ENCODE measurements at places on chromosomes 7 and 10. TPM values are rescaled to one million over a fixed set of nuclear protein-coding genes. Genes with fewer than 3 reads are reported as not detected.

The FKBP6 gene
- total RNA-seq, result not detected

The PRKAR2B gene
- total RNA-seq, result 10.5 TPM

The TMEM140 gene
- total RNA-seq, result 26.9 TPM

- H3K36me3 ChIP-seq, result peaks cover 26% of the 10 kb centered on the region
- H3K4me1 ChIP-seq, result no peaks in the 10 kb centered on the region
- no peak overlapping the region for H3K4me3 ChIP-seq
- H3K27ac ChIP-seq, result no peak overlapping the region
- no peaks in the 10 kb centered on the region for H3K27me3 ChIP-seq
- no peak for DNase-seq
Measured at GRCh38 chr7:77627309-77627676, 69.0 kb upstream of the RSBN1L start.

GRCh38 chr10:118362103-118362502 is 20.0 kb upstream of the FAM204A start:
- DNase-seq, result no peak
- H3K27ac ChIP-seq, result no peak overlapping the region
- H3K4me3 ChIP-seq, result no peak overlapping the region
- no peaks in the 10 kb centered on the region for H3K27me3 ChIP-seq
- no peaks in the 10 kb centered on the region for H3K36me3 ChIP-seq

DNA sequence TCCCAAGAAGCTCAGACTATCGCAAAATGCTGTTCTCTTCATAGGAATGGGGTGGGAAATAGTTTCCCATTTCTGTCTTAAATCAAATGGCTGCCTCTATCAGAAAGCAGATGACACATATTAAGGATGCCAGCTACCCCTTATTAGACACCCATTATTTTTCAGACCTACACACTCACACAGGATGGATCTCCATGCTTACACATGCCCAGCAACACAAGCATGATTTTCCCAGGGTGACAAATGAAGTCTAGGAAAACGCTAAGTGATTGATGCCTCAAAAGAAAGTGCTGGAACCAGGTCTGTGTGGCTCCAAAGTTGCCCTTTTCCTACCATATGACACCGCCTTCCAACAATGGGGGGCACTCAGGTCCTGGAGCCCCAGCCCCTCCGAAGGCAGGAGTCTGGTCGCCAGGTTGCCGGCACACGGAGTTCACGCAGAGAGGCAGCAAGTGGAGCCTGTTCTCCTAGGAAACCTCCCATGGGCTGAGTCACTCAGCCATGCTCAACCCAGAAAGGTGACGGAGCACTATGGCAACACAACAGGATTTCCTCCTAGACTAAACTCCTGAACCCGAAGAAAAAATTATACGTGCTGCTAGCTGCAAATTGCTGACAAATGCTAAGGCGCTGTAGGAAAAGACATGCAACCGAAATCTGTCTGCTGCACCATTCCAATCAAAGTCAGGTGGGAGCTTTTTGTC is 19.8 kb downstream of the VOPP1 start:
- H3K4me3 ChIP-seq, result peak overlapping the region; percentile 32
- H3K4me1 ChIP-seq, result peaks cover 17% of the 10 kb centered on the region
- H3K27me3 ChIP-seq, result no peaks in the 10 kb centered on the region

- no peaks in the 10 kb centered on the region for H3K4me1 ChIP-seq
- no peak overlapping the region for H3K4me3 ChIP-seq
- DNase-seq, result no peak
- no peak overlapping the region for H3K27ac ChIP-seq
Measured at GRCh38 chr7:119254742-119255141, 1018.2 kb upstream of the KCND2 start.

GRCh38 chr10:12513003-12513365 is 163.6 kb downstream of the CAMK1D start:
- H3K36me3 ChIP-seq, result no peaks in the 10 kb centered on the region
- H3K4me1 ChIP-seq, result no peaks in the 10 kb centered on the region

DNA sequence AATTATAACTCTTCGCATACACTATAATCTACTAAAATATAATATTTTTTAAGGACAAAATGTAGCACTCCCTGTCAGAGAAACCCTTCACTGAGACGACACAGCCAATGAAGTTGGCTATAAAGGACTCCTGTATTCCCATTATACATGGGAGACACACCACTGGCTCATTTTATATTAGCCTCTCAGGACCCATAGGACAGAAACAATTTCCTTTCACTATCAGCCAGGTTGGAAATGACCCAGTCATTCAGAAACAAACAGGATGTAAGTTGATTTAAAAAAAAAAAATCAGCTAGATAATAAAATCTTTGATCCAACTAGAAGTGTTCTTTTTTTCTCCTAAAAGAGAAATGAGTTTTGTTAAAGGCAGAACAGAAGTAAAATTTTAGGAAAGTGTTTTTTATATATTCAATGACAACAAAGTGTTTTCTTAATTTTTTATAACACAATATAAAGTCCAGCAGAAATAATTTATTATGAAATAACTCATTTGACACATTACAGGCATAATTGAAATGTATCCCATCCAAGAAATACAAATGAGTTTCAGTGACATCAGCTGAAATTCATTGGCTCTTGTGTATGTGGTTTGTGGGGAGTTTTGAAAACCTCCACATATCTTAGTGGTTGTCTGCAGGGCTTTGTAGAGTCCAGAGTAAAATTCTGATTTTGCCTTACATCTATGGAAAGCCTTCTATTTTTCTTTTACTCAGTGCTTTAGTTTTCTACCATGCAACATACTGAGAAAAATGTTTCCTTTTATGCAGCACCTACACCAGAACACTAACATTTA is 64.1 kb downstream of the CTTNBP2 start:
- no peaks in the 10 kb centered on the region for H3K4me1 ChIP-seq
- no peak overlapping the region for H3K27ac ChIP-seq
- H3K4me3 ChIP-seq, result peak overlapping the region; percentile 17
- no peaks in the 10 kb centered on the region for H3K36me3 ChIP-seq
- no peaks in the 10 kb centered on the region for H3K27me3 ChIP-seq

DNA sequence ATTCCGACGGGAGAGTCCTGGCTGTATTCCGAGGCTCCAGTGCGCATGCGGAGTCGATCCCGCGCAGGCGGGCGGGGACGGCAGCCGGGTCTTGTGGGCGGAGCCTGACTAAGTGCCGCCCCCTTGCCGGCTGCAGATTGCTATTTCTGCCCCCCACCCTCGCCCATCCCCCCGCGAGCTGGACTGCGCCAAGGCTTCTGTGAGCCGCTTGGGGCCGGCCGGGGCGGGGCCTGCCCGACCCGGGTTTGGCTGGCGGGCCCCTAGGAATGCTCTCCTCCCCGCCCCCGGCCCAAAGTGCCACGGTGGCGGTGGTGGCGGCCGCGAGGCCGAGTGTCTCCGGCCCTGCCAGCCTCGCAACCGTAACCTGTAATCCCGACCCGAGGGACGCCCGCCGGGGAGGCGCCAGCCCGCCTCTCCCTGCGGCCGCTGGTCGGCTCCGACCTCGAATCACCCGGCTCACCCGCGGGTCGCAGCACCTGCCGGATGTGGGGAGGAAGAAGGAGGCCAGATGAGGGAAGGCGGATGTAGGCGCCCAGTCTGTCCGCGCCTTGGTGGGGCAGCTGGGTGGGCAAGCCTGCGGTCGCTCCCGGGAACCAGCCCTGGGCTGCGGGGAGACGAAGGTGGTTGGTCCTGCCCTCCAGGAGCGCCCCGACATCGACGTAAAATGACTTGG is 702 bp upstream of the KAZALD1 start:
- no peaks in the 10 kb centered on the region for H3K36me3 ChIP-seq
- no peaks in the 10 kb centered on the region for H3K27me3 ChIP-seq
- peak; percentile 81 for DNase-seq
- peak overlapping the region; percentile 98 for H3K27ac ChIP-seq

GRCh38 chr7:140966561-140967233 is 42.0 kb upstream of the BRAF start:
- no peaks in the 10 kb centered on the region for H3K27me3 ChIP-seq
- no peaks in the 10 kb centered on the region for H3K4me1 ChIP-seq
- no peaks in the 10 kb centered on the region for H3K36me3 ChIP-seq
- H3K4me3 ChIP-seq, result no peak overlapping the region

DNA sequence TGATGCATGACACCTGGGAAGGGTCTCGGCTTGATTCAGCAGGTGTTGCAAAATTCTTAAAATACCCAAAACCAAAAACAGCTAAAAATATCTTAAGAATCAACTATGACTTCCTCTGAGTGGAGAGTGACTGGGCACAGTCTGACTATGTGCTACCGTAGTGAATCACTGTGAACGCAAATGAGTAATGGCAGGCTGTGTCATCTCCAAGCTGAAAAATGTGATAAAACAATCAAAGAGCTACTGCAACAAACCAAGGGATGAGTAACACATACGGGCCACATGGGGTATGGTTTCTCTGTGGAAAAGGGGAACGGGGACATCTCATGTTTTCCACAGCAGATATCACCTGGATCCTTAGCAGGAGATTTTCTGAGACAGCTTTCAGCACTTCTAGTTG is 127.5 kb downstream of the ABCA13 start:
- H3K27ac ChIP-seq, result no peak overlapping the region
- H3K27me3 ChIP-seq, result no peaks in the 10 kb centered on the region
- H3K36me3 ChIP-seq, result no peaks in the 10 kb centered on the region
- H3K4me1 ChIP-seq, result no peaks in the 10 kb centered on the region
- H3K4me3 ChIP-seq, result no peak overlapping the region

DNA sequence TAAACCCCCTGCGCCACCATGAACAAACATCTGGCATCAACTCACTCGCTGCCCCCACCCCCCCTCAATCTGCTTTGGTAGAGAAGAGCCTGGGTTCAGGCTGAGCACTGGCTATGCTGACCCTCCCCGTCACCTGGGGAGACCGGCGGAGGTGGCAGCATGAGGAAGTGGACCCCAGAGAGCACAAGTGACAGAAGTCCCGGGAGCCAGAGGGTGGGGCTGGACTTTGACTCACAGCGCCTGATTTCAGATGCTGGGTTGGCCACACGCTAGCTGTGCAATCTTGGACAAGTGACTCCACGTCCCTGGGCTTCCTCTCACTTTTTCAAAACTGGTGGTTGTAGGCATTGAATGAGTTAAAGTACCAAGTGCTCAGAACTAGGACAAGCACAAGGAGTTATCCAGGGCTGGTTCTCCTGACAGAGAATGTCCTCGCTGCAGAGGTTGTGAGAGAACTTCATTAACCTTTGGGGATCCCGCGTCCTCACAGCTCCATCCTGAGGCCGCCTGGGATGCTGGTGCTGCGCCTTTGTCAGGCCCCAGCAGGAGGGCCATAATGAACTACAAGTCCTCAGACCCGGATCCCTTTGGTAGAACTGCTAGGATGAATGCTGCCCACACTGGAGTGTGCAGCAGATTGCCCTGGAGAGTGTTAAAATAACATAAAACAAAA is 48.8 kb upstream of the RASGEF1A start:
- H3K4me1 ChIP-seq, result no peaks in the 10 kb centered on the region
- no peak overlapping the region for H3K4me3 ChIP-seq
- no peak overlapping the region for H3K27ac ChIP-seq
- H3K27me3 ChIP-seq, result no peaks in the 10 kb centered on the region

- no peaks in the 10 kb centered on the region for H3K4me1 ChIP-seq
- DNase-seq, result no peak
Measured at GRCh38 chr7:65230231-65230630, 143.4 kb upstream of the ZNF92 start.

DNA sequence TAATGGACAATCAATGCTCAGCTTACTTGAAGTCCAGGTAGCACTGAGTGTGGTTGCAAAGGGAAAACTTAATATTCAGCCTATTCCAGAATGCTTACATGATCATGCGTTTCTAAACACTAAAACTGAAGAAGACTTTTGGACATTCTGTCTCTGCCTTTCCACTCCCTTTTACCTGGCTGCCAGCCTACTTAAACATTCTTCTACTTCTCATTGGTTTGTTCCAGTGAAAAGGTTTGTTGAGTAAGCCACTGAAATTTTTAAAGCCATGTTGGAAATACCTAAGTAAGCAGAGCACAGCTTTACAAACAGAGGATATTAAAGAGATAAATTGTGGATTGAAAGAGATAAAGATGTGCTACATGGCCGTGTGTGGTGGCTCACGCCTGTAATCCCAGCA is 1280.8 kb upstream of the AUTS2 start:
- no peak for DNase-seq
- no peaks in the 10 kb centered on the region for H3K36me3 ChIP-seq
- H3K27me3 ChIP-seq, result no peaks in the 10 kb centered on the region
- H3K27ac ChIP-seq, result no peak overlapping the region
- no peaks in the 10 kb centered on the region for H3K4me1 ChIP-seq

DNA sequence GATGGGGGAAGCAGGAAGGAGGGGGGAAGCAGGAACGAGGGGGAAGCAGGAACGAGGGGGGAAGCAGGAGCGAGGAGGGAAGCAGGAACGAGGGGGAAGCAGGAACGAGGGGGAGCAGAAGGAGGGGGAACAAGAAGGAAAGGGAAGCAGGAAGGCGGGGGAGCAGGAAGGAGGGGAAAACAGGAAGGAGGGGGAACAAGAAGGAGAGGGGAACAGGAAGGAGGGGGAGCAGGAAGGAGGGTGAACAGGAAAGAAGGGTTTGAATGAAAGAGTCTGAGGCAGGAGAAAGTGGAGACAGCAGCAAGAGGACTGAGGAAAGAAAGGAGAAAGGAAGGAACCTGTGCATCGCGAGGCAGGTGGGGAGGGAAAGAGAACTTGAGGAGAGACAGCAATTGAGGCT is 256.6 kb downstream of the PTEN start:
- H3K36me3 ChIP-seq, result no peaks in the 10 kb centered on the region
- no peak overlapping the region for H3K27ac ChIP-seq
- H3K4me3 ChIP-seq, result no peak overlapping the region
- H3K4me1 ChIP-seq, result peaks cover 5% of the 10 kb centered on the region
- DNase-seq, result no peak

- no peaks in the 10 kb centered on the region for H3K27me3 ChIP-seq
- peaks cover 10% of the 10 kb centered on the region for H3K36me3 ChIP-seq
- peak; percentile 94 for DNase-seq
- peak overlapping the region; percentile 83 for H3K4me3 ChIP-seq
- peak overlapping the region; percentile 93 for H3K27ac ChIP-seq
- peaks cover 15% of the 10 kb centered on the region for H3K4me1 ChIP-seq
Measured at GRCh38 chr7:74026903-74027682, 880 bp upstream of the ELN start.

- no peak overlapping the region for H3K4me3 ChIP-seq
- H3K27ac ChIP-seq, result no peak overlapping the region
- no peaks in the 10 kb centered on the region for H3K4me1 ChIP-seq
- H3K27me3 ChIP-seq, result no peaks in the 10 kb centered on the region
Measured at GRCh38 chr10:34231441-34232180, 583.5 kb downstream of the PARD3 start.

DNA sequence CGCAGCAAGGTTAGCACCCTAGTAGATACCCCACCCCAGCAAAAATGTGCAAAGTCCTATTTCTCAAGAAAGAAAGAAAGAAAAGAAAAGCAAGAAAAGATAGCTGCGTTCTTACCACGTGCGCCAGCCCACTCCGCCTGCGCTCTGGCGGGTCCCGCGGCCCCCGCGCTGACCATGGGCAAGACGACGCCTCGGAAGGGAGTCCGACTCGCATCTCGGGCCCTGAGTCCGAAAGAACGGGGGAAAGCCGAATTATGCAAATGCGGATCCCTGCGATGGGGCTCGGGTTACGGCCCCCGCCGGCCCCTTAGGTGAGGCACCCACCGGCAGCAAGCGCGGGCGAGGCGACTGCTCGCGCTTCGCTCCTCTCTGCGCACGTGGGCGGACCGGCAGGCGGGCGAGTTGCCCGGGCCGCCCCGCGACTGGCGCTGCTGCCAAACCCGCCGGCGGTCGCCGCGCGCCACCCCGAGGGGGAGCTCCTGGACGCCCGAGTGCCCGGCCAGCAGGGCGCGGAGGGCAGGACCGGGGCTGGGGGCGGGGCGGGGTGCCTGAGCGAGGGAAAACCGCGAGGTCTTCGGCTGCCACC is 2.4 kb upstream of the EGR2 start:
- H3K36me3 ChIP-seq, result no peaks in the 10 kb centered on the region
- peaks cover 22% of the 10 kb centered on the region for H3K4me1 ChIP-seq
- no peak overlapping the region for H3K27ac ChIP-seq
